ENCODE measurements at places on chromosomes 12 and 14.

DNA sequence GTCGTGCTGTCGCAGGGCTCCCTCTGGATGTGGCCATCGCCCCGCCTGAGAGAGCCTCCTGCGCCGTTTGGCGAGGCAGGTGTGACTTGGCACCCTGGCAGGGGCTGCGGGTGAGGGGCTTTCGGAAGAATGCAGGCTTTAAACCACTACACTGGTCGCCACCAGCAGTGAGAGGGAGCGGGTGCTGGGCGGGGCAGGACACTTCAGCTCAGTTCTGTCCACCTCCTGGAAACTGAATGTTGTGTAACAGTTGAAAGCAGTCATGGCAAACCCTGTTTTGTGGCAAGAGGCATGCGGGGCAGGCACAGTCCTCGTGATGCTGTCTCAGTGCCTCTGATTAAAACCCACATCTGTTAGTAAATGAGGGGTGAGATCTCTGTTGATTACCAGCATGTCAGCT is 55.9 kb downstream of the AACS start:
- no peak for DNase-seq

GRCh38 chr12:6917491-6918231 is 3.3 kb downstream of the ENO2 start:
- DNase-seq, result no peak

DNA sequence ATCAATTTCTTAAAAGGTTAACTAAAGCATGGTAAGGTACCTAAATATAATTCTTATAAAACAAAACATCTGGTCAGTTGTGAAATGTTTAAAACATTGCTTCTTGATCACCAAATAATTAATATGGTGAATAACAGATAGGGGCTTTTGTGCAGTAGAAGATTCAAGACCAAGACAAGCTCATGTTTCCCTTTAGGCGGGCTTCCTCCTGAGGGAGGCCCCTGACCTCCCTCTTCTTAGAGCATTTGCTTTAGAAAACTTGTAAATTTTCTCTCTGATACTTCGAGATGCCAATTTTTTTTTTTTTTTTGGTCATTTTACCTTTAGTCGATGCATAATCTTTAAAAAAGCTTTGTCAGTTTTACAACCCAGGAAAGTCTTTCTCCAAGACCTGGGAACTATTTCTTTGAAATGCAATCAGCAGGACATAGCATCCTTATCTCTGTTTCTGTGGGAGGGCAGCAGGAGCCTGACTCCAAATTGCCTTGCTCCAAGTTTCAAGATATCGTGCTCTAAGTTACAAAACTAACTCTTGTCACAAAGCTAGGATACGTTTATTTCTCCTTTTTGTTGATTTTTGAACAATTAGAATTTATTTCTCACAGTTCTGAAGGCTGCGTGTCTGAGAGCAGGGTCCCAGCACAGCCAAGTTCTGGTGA is 66.6 kb upstream of the BICD1 start:
- no peak for DNase-seq

DNA sequence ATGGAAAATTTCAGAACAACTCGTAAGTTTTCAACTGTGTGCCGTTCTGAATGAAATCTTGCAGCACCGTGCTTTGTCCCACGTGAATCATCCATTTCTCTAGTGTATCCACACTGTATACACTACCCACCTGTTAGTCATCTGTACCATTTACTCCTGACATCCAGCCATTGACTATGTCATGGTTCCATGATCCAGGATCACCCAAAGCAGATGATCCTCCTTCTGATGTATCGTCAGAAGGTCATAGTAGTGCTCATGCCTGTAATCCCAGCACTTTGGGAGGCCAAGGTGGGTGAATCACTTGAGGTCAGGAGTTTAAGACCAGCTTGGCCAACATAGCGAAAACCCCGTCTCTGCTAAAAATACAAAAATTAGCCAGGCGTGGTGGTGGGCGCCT is 122.9 kb downstream of the PPHLN1 start:
- DNase-seq, result no peak

DNA sequence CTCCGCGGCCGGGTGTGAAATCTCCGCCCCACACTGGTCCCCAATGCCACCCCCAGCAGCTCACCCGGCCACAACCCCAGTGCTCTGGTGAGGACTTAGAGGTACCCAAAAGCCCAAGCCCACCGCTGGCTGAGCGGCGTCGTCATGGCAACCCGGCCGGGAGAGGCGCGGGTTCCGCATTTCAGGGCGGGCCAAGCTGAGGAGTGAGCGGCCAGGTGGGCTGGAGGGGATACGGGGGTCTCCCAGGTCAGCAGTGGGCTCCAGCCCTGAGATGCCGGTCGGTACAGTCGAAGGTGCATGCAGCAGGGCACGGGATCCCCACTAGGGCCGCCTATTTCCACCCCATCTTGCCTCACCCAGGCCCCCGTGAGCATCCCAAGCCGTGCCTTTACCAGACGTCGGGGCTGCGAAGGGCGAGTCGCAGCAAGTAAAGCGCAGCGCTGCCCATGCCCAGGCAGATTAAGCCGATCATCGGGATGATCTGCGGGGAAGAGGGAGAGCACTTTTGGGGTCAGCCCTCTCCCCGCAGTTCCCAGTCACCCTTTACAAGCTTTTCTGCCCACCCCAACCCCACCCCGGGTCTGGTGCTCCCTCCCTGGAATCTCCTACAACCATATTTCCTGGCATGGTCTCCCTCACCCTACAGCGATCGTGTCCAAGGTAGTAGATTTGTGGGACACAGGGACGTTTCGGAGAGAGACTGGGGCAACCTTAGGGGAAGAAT is 6.9 kb downstream of the SHMT2 start:
- DNase-seq, result no peak

- no peak for DNase-seq
Measured at GRCh38 chr12:130993759-130994670, 40.3 kb downstream of the ADGRD1 start.

DNA sequence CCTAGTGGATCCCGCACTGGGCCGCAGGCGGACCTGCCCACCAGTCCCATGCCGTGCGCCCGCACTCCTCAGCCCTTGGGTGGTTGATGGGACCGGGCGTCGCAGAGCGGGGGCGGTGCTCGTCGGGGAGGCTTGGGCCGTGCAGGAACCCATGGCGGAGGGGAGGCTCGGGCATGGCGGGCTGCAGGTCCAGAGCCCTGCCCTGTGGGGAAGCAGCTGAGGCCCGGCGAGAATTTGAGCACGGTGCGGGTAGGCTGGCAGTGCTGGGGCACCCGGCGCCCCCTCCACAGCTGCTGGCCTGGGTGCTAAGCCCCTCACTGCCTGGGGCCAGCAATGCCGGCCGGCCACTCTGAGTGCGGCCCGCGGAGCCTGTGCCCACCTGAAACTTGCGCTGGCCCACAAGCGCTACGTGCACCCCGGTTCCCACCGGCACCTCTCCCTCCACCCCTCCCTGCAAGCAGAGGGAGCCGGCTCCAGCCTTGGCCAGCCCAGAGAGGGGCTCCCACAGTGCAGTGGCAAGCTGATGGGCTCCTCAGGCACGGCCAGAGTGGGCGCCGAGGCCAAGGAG is 100.8 kb downstream of the PLEKHA5 start:
- DNase-seq, result no peak

GRCh38 chr12:111407377-111408115 is 1.8 kb downstream of the SH2B3 start:
- no peak for DNase-seq

DNA sequence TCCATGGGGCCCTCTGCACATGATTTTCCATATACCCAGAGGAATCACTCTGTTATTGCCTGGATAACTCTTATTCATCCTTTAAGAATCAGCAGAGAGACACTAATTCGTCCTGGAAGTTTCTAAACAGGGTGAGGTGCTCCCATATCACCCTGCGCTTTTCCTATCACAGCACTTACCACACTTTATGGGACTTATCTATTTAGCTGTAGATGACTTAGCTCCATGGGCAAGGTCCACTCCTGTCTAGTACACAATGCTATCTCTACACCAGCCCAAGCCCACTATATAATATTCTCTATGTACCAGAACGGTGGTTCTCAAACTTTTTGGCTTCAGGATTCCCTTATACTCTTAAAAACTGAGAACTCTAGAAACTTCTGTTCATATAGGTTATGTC is 111.7 kb downstream of the EFCAB11 start:
- DNase-seq, result no peak

DNA sequence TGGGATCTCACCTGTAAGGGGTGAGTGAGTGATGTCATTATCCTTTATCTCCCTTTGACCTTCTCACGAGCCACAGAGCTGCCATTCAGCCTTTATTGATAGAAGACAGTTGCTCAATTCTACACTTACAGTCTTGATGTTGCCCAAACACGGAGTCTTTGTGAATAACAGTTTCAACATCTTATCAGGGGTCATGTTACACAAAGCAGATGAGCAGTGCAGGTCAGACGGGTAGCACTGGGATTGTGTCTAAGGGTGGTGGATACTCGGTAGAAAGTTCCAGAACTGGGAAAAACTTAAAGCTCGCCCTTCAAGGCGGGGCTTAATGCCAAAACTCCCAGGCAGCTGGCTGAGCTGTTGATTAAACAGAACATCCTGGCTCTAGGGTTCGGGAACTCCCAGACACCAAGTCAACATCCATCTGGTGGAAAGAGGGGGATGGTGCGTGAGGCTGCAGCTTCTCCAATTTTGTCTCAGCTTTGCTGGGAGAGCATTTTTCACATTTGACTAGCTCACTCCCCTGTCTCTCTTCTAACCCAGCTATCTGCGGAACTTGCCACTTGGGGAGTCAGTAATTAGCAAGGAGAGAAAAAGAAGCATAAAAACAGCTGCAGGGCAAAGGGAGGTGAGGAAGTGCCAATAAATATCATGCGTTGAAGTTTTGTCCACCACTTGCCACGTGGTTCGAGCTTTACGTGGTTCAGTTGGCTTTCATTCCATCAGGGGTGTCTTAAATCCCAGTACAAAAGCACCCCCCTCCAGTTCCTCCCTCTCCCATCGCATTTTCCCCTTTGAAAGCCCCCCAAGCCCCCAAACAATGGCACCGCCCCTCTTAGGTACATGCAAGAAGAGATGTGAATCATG is 31.0 kb downstream of the FOXN4 start:
- no peak for DNase-seq

GRCh38 chr12:3038926-3039510 is 38.2 kb upstream of the TSPAN9 start:
- DNase-seq, result no peak

DNA sequence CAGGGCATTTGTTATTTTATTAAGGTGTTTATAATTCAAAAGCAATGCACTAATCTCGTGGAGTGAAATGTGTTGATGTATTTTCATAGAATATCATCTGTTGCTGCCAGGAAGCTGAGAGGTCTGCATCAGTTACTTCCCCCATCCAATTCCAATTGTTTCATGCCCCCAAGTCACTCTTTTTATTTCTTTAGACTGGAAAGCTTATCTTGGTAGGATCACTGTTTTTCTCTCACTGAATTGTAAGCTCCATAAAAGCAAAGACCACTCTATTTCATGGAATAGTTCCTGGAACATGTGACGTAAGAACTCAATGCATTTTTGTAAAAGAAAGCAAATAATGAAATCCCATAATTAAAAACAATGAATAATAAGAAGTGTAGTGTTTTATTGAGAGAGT is 420.2 kb downstream of the TRHDE start:
- DNase-seq, result no peak

DNA sequence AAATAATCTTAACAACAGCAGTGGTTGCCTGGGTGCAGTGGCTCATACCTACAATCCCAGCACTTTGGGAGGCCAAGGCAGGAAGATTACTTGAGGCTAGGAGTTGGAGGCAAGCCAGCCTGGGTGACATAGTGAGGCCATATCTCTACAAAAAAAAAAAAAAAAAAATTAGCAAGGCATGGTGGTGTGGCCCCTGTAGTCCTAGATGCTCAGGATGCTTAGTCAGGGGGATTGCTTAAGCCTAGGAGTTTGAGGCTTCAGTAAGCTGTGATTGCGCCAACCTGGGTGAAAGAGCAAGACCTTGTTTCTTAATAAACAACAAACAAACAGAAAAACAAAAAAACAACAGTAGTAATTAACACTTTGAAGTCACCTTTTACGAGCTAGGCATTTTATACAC is 642 bp upstream of the ACSM4 start:
- no peak for DNase-seq

- no peak for DNase-seq
Measured at GRCh38 chr12:24496755-24497154, 452.1 kb downstream of the BCAT1 start.

DNA sequence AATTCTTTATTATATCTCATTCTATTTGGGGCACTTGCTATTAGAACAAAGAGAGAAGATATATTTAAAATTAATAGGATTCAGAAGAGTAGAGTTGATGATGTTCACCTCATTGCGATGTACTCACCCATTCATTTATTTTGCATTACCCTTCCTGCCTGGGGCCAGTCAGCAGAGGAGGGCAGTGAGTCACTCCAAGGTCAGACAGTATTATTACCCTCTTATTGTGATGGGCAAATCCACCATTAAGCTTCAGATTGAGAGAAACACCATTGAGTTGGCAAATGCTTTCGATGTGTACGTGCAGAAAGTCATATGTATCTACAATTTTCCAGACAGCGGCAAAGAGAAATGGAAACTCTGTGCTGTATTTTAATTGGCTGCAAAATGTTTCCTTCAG is 134.2 kb downstream of the BICD1 start:
- DNase-seq, result no peak

- no peak for DNase-seq
Measured at GRCh38 chr12:25801734-25802133, 156.7 kb upstream of the RASSF8 start.

- DNase-seq, result no peak
Measured at GRCh38 chr12:23043646-23044045, 418.7 kb downstream of the ETNK1 start.

GRCh38 chr14:102221026-102221425 is 81.3 kb downstream of the WDR20 start:
- no peak for DNase-seq

DNA sequence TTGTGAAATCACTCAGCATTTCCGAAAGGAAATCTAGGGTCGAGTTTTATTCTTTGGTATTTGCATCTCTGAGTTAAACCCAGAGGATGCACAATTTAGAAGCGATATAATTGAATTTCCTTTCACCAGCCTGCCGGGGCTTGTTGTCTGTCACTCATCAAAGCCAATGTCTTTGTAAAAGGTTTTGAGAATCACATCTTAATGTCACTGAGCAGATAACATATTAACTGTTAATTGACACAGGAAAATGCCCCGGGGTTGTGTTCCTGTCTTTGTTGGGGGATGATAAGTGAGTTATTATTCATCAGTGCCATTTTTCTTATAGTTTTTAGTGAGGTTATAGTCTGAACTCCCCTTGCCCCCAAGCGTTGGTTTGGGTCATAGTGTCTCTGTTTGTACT is 73.4 kb downstream of the DUSP6 start:
- DNase-seq, result no peak
